ENCODE measurements at places on chromosomes 12 and 14.
A peak's percentile ranks its signal among the peaks of the same experiment; 100 is the strongest.

GRCh38 chr14:42504433-42504832 lies 897.8 kb downstream of the LRFN5 start:
- no peak for DNase-seq

GRCh38 chr12:122412851-122413433 lies 9.5 kb downstream of the CLIP1 start:
- no peak for DNase-seq

GRCh38 chr12:126210448-126210847 lies 1145.2 kb downstream of the AACS start:
- DNase-seq = no peak

DNA sequence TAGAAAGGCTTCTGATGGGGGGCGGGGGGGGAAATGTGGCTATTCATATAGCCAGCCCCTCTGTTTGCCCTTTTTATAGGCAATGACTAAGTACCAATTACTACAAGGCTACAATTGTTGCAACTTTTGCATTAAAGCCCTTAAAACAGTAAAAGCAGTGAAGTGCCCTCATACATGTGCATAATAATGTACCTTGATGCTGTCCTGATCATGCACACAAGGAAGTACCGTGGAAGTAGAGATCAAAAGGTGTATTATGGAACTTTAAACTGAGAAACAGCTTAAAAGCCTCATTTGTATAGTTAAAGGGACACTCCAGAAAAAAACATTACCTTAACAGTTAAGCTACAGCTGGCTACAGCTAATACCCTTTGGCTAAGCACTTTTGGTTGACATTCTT lies 111.8 kb downstream of the PLEKHG7 start:
- DNase-seq = no peak

DNA sequence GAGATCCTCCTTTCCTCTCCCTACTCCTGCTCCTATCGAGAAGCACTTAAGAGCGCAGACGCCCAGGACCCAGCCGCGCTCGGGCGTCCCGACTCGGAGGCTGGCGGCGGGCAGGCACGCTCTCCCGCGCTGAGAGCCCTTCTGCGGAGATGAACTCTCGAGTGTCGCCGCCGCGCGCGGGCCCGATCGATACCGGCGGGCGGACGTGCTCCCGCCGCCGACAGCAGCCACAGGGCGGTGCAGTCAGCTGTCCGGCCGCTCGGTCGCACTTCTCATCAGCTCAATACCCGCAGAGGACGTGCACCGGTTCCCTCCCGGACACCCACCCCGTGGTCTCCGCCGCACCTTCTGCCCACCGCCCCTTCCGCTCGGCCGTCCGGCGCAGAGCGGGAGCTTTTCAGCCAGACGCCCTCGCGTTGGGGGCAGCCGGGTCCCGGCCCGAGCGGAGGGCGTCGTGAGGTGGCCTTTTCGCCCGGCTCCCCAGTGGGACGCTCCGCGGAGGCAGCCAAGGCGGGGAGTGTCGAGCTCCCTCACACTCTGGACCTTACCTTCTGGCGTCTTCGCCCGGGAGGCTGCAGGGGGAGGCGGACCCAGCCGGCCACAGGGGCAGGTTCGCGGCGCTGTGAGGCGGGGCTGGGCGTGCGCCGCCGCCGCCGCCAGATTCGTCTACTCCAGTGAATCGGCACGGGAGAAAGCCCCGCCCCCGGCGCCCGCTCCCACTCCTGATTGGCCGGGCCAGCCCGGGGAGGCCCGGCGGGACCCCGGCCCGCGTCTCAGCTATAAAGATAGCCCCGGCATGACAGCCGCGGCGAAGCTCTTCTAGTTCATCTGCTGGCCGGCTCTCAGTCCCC lies at the start of gene INSM2:
Gene INSM2, plus strand, starts transcription at position 808 of the 851 bp plus-strand sequence. CDS start 89 bp downstream, outside the sequence.
- peak; percentile 33 for DNase-seq
